Fibroblast of mammary gland (primary cell): ENCODE measurements at places on chromosomes 3 and 15.
A peak's percentile ranks its signal among the peaks of the same experiment; 100 is the strongest.

DNA sequence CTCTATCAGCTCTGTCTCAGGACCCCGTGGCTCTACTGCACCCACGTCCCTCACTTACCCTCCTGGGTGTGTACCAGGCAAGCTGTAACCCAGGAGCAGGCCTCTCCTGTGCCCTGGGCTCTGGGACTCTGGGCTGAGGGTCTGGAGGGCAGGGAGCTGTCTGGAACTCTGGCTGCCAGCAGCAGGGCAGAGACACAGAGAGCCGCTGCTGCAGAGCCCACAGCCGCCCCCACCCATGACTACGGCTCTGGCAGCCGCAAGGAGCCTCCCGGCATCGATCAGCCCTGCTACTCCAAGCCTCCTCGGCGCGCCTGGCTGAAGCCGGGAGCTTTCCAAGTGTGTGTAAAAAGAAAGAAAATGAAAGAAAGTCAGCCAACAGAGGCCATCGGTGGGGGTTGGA lies 103.7 kb upstream of the ATP2B2 start:
- DNase-seq: no peak

DNA sequence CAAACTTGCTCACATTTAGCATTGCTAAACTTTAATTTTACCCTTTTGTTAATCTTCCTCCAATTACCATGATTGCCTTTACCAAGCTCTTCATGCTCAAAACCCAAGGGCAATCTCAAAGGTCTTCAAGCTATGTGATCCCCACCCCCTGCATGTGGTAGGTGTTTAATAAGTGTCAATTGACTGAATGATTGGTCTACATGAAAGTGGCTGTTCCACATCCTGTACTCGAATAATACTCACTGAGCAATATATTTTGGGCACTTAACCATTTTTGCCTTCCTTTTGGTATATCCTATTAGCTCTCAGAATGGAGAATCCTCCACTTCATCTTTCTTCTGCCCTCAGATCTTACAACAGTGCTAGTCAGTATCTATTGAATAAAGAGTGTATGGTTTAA lies 17.1 kb downstream of the RBMS3 start:
- DNase-seq: no peak

DNA sequence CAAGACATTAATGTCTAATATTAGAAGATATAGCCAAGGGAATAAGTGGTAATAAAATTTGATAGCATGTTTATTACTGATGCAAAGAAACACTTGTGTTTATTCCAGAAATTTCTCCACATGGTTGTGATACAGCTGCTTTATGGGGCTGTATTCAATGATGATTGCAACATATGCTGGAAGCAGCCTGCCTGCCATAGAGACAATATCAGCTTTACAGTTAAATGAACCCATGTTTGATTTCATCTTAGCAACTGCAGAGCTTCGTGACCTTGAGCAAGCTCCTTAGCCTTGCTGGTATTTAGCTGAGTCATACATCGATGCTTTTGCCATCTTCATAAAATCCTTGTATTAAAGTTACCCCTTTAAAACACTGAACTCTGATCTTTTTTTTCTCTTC lies 168.1 kb upstream of the STAC start:
- peak; percentile 52 for DNase-seq

GRCh38 chr15:38758043-38758442 lies 193.4 kb upstream of the RASGRP1 start:
- peak; percentile 49 for DNase-seq

DNA sequence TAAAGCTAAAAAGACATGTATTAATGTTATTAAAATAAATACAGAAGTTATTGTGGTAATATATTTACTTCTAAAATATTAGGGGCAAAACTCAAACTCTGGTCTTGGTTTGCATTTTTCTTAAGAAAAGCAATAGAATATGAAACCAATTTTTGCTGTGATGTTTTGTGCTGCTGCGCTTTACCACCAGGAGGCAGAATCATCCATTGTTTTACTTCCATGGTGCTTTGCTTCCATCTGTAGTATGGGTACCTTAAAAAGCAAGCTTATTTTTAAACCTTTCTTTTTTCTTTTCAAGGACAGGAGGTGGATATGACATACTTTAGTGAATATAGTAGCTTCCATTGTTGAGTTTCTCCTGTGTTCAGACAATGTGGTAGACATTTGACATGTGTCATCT lies 46.6 kb upstream of the MRPL3 start:
- DNase-seq: peak; percentile 26

DNA sequence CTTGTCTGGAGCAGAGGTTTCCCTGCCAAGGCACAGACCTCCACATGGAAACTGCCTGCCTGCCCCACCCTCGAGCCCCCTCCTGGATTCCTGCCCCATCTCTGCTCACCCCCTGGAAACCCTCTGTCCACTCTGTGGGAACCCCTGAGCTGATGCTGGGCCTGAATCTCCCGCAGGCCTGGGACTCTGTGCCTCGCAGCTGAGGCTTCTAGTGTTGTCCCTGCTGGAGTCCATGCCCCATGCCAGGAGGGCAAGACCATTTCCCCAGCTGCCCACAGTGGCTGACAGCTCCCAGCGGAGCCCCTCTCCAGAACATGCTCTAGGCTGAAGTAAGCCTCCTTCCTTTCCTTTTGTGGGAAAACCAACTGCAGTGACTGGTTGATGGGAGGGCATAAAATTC lies 46.9 kb downstream of the SRGAP3 start:
- no peak for DNase-seq
